Stimulated activated CD4-positive, alpha-beta T cell treated with anti-CD3 and anti-CD28 coated beads, TNF-alpha, amount 100 ng/mL, for 4 hours (primary cell): ENCODE measurements at places on chromosomes 5 and 9.
A peak's percentile ranks its signal among the peaks of the same experiment; 100 is the strongest.

DNA sequence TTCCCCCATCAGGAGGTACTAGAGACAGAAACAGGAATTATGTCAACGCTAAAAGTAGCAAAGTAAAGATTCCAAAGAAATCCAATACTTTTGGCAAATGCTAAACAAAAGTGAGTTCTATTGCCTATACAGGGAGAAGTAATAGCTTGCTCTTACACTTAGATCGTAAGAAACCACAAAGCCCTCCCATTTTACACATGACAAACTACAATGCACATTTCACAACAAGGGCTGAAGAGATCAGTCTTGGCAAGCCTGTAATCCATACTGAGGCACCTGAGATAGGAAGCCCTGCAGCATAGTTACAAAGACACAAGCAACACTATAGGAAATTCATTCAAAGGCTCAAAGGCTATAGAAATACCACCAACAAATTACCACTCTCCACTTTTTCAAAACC, 7.7 kb downstream of the HNRNPK start:
- DNase-seq: no peak

DNA sequence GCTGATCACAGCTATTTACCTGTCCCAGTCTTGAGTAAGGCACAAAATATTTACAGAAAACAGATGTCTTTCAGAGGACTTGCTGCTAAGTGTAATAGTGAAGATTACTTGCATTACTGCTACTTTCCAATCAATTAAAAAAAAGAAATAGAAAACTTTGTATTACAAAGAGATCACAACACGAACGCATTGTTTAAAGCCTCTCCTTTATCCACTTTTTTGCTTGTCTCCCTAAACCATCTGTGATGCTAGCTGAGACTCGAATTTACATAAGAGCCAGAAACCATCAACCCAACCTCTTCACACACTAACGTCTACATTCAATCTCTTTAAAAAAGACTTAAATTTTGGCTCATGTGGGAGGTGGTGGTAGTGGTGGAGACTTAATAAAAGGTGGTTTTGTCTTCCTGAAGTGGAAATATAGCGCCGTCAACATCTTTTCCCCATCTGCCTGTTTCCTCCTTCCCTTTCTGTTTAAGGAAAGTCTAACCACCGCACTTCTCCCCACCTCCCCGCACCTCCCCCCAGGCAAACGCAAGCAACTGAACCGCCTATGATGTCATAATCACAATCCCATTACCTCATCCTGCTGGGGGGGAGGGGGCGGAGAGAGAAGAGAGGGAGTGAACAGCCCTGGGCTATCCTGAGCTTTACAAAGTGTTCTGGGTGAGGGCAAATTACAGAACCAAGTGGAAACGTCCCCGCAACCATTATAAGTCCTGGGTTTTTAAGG, 948 bp upstream of the FAM53C start:
- no peak for DNase-seq

DNA sequence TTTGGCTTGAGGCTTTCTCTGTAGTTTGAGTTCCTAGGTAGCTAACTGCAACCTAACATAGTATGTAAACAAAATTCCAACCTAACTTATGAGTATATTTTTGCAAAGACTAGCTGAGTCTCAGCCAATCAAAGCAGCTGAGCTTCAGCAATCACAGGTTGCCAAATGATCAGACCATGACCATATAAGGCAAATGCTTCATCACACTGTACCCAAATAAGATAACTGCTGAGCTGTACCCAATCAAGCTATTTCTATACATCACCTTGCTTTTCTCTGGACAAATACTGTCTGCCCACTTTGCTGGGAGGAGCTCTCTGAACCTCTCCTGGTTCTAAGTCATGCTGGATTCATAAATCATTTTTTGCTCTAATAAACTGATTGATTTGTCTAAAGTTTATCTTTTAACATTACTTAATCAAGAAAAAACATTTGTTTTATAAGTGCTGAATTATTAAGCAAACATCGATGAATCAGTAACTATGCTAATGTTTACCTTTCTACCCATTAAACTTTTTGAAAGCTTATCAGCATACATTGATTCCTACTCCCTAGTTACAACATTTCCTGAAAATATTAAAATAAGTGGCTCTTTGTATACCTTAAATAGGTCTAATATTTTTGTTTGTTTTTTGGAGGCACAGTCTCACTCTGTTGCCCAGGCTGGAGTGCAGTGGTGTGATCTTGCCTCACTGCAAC, 129.7 kb upstream of the PCA3 start:
- no peak for DNase-seq

DNA sequence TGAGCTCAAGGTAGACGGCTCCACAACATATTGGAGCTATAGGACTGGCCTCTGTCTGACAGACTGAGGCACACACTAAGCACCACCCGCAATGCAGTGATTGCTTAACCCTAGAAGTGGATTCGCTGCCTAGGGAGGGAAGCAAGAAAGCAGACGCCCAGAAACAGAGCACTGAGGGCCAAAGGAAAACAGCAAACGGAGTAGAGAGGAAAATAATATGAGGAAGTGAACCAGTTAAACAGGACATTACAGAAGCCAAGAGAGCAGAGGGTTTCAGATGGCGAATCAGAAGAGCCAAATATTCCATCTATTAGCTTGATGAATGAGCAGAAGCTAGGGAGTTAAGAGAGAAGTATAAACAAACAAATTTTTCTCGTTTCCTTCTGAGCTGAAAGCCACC, 139.2 kb upstream of the LHFPL2 start:
- DNase-seq: no peak

DNA sequence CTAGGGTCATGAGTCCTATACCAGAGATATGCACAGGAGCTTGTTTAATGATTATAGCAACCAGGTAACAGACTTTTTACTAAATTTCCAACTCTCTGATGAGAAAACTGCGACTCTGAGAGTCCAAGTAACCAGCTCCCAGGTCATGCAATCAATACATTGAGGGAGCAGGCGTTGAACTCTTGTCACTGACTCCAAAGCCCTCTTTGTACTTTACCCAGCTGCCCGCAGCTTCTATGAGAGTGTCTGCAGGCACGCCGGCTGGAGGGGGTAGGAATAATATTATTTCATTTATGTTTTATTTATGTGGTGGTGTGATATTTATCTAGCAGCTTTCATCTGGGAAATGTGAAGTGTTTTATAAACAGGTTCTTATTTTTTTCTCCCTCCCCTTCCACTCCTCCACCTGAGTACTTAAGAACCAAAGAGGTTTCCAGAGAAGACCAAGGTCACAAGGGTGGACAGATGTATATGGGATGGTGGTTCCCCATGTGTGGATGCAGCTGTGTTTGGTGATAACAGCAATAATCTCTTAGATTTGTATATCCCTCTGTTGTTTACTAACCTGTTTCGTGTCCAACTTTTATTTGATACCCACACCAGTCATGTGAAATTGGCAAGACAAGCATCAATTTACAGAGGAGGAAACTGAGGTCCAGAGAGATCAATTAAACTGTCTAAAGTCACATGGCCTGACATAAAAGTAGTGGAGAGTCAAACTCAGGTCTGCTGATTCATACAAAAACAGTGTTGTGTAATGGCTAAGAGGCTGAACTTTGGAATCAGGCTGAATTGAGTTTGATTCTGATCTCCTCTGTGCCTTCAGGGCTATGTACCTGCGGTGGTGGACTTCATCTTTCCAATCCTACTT, 140.2 kb upstream of the TRIM32 start:
- no peak for DNase-seq

- peak; percentile 41 for DNase-seq
Observed at GRCh38 chr5:157266286-157267007, 524 bp downstream of the CYFIP2 start.

- no peak for DNase-seq
Observed at GRCh38 chr5:130034566-130035210, 130.4 kb downstream of the CHSY3 start.

DNA sequence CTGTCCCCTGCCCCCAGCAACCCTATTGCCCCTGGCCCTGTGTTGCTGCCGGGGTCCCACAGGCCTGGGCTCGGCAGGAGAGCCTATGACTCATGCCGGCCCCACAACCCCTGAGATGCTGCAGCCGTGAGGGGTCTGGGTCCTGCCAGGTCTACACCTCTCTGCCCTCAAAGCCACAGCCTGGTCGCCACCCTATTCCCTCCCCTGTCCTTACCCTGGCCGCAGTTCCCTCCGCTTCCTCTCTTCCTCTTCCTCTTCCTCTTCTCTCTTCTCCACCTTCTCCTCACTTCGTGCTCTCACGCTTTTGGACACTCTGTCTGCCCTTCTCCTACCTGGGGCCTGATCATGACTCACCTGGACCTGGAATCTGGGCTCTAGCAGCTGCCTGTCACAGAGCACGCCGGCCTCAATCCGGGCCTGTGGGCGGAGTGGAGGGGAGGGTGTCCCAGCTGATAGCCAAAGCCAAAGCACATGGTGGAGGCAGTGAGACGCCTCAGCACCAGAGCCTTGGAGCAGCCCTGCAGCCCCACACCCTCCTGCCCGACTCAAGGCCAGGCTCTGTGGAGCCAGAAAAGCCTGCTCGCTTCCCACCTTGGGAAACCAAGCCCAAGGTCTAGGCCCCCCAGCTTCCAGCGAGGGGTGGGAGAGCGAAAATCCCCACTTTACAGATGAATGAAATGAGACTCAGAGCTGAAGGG, 26.8 kb upstream of the CSF1R start:
- DNase-seq: no peak

DNA sequence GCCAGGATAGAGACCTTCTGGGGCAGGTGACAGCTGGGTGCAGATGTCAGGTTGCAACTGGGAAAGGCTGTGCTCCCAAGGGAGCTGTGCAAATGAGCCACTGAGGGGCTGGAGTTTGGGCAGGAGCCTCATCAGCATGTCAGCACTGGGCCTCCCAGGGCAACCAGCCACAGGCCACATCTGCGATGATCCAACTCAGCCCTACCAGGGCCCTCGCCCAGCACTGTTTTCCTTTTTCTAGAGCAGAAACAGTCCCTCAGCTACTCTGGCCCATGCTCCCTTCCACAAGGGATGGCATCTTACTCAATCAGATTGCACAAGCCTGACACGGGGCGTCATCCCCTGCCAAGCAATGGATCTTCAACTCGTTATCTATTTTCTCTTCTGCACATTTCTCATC, 24.8 kb downstream of the NIPAL4 start:
- DNase-seq: no peak
